ENCODE measurements at places on chromosomes 5 and 9.

GRCh38 chr5:73444499-73445438 lies 3.8 kb downstream of the FOXD1 start:
- DNase-seq = no peak

DNA sequence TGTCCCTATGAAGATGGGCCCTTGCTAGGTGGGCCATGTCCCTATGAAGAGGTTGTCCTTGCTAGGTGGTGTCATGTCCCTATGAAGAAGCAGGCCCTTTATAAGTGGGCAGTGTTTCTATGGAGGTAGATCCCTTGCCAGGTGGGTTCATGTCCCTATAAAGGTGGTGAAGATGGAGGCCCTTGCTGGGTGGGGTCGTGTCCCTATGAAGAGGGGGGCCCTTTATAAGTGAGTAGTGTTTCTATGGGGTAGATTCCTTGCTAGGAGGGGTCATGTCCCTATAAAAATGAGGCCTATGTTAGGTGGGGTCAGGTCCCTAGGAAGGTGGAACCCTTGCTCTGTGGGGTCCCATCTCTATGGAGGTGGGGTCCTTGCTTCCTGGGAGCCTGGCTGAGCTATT lies 283.4 kb upstream of the IRX2 start:
- DNase-seq = no peak

GRCh38 chr5:172725273-172725672 lies 45.7 kb downstream of the DUSP1 start:
- no peak for DNase-seq

DNA sequence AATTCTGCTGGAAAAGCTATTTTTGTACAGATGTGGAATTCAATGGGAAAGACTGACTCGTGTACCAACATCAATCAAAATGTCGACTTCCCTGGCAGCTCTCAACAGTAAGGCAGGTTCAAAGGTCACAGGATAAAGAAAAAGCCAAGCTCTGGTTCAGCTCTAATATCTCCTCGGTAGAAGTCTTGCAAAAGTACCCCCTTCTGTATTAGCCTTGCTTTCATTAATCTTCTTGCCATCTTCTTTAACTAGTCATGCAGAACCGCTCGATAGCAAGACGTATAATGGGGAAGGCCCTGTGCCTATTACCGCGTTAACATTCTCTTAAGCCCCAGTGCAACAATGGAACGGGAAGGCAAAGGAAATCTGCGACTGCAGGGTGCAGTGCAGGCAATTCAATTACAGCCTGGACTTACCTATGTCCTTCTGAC lies 201.2 kb downstream of the GAPVD1 start:
- DNase-seq = no peak

DNA sequence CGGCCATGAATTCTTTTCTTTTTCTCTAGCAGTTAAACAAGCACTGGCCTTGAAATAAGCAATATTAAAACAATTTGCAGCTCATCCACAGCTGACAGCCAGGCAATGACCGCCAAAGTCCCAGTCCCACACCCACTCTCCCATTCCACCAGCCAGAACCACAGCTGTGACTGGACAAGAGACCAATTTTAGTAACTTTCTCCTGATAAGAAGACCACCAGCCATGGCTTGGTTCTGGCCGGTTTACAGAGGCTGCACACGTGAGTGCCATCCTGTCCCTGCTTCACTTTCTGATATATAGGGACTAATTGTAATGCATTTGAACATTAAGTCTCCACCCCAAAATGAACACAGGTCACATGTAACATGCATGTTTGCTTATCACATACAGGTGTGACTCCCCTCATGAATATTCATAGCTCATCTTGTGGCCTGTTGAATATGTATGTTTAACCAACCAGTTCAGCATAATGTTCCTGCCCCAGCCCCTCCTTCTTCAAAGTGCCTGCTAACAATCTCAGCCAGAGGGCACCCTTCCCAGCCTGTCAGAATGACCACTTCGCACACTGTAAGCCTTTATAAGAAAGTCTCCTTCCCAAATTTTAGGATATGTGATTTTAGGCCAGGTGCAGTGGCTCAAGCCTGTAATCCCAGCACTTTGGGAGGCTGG lies 23.9 kb upstream of the FANCC start:
- DNase-seq = no peak

DNA sequence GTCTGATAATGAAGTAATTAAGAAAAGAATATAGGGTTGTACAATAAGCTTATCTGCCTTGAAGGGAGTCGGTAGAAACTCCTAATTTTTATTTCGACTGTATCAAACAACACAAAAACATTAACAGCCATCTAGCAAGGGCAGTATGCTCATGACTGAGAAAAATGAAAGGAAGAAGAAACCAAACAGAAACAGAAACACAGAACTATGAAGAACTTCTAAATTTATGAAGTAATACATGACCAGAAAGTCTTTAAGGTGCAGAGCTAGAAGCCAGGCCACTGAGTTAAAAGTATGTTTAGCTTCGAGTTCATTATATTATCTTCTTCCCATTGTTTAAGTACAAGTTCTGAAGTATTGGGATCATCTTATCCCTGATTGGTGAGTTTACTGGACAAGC lies 367.3 kb upstream of the C9orf72 start:
- DNase-seq = no peak

GRCh38 chr9:32579706-32580331 lies 6.9 kb upstream of the NDUFB6 start:
- peak; percentile 88 for DNase-seq

Measured in activated naive CD4-positive, alpha-beta T cell treated with anti-CD3 and anti-CD28 coated beads, Interleukin-2, amount 10 ng/mL, durations not matched to agents 7 days and 5 days (primary cell).